ENCODE measurements at places on chromosomes 4 and X. TPM values are rescaled to one million over a fixed set of nuclear protein-coding genes. Genes with fewer than 3 reads are reported as not detected.
A peak's percentile ranks its signal among the peaks of the same experiment; 100 is the strongest.

The JADE3 gene
- total RNA-seq: 0.29 TPM

The RAB28 gene
- total RNA-seq: 61.8 TPM

The RPS3A gene
- total RNA-seq: 4,097 TPM

The AVPR2 gene
- total RNA-seq: not detected

The P2RY4 gene
- total RNA-seq: not detected

The PAGE4 gene
- total RNA-seq: not detected

GRCh38 chr4:65604515-65604914 is 65.8 kb downstream of the EPHA5 start:
- no peak for DNase-seq

DNA sequence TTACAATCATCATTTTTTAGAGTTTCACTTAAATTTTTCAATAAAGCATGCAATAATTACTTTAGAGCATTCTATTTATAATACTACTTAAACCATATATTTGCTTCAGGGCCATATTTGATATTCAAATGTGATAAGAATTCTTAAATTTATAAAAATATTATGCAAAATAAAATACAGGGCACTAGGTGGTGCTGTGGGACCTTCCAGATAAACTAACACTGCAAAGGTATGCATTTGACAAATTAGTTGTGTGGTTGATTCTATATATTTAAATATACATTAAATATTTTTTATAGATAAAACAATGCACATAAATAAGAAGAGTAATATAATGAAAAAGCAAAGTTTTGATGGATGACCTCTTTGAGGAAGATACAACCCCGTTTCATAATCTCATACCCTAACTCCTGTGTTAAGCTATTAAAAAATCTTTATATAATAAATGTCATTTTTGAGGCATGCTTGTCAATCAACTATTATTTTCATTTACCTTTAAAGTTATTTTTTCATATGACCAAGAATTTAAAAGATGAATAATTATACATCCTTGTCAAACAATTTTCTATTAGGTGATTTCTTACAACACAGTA is 128.4 kb downstream of the REELD1 start:
- peak; percentile 88 for DNase-seq

- no peak for DNase-seq
Measured at GRCh38 chr4:165502916-165503907, 124.4 kb downstream of the CPE start.

DNA sequence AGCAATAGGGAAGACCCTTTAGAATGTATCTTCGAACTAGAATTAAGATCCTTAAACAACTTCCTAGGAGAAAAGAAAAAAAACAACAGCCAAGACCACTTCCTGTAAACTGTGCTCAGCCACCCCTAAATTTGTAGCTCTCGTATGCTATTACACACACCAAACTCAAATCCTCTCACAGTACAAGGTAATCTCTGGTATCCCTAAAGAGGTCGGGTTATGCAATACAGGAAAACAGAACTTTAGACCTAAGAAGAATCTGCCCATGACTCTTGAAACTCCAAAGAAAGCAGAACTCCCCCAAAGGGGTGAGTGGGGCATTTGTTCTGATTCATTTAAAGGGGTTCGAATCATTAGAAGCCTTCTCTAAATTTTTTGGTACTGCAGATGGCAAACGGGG is 170.9 kb upstream of the CASK start:
- DNase-seq: no peak

DNA sequence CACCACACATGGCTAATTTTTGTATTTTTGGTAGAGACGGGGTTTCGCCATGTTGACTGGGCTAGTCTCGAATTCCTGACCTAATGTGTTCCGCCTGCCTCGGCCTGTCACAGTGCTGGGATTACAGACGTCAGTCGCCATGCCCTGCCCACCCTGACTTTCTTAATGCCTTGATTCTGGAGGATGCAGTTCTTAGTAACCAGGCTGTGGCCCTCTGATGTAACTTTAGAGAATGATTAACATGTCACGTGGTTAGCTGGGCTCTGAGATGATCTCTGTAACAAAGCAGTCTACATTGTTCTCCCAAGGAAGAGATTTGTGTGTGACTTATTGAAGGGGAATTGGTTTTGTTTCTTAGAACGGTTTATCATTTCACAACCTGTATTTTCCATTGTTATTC is 30.6 kb downstream of the ANK2 start:
- DNase-seq: no peak

- no peak for DNase-seq
Measured at GRCh38 chr4:26105815-26106699, 192.0 kb downstream of the SMIM20 start.

GRCh38 chr4:99457270-99457669 is 22.1 kb upstream of the ADH7 start:
- peak; percentile 47 for DNase-seq

GRCh38 chrX:40637687-40638086 is 9.7 kb downstream of the CXorf38 start:
- DNase-seq: no peak

DNA sequence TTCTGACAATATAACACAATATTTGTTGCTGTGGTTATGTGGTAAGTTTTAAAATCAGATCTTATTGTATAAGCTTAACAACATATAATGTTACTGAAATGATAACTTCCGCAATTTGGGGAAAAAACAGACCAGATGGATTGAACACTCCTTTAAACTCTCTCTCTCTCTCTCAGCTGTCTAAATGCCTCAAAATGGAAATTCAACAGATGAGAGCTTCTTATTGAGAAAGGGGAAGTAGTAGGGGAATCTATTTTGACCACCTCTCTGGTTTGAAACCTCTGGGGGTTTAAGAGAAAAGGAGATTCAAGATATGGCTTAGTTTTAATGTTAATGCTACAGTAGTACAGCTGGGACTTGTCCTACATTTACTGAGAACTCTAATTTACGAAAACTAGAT is 40.3 kb downstream of the DMD start:
- peak; percentile 92 for DNase-seq

GRCh38 chr4:55964046-55964445 is 15.3 kb downstream of the CEP135 start:
- DNase-seq: no peak

DNA sequence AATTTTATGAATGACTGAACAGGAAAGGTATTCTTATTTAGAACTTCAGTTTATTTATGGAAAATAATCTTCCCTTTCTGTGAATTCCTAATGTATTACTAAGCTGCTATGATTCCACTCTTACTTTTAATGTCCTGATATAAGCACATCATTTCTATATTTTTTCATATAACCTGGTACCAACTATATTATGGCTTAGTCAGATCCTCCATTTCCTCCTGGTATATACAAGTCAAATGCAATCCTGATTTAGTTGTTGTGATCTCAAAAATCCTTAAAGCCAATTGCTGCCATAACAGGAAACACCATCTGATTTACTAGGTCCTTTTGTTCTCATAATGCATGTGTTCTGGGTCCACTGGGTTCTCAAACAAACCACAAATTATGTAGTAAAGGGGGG is 26.8 kb downstream of the TRMT2B start:
- no peak for DNase-seq

- DNase-seq: no peak
Measured at GRCh38 chr4:123265443-123265842, 131.2 kb upstream of the SPRY1 start.

DNA sequence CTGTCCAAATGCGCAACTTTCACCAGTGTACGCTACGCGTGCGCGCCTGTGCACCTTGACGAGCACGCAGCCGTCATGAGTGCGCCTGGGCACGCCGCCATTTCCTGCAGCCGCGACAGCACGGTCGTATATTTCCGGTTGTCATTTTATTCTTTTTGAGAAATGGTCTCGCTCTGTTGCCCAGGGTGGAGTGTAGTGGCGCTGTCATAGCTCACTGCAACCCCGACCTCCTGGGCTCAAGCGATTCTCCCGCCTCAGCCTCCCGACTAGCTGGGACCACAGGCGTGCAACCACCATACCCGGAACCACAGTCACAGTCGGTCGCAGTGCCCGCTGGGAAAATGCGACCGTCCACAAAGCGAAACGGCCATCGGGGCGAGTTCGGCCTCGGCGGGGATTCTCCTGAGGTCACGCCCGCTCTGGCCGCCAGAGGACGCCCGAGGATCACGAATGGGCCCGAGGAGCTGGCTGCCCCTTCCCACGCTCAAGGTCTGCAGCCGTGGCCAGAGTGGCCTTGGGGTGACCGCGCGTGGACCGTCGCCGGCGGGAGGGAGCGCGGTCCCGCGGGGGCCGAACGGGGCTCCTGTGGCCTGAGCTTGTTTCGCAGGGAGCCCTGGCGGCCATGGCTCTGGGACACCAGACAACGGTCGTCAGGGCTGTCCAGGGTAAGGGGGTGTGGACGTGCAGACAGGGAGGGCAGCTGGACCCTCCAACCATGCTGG is 23.7 kb upstream of the PNMA3 start:
- DNase-seq: peak; percentile 82

DNA sequence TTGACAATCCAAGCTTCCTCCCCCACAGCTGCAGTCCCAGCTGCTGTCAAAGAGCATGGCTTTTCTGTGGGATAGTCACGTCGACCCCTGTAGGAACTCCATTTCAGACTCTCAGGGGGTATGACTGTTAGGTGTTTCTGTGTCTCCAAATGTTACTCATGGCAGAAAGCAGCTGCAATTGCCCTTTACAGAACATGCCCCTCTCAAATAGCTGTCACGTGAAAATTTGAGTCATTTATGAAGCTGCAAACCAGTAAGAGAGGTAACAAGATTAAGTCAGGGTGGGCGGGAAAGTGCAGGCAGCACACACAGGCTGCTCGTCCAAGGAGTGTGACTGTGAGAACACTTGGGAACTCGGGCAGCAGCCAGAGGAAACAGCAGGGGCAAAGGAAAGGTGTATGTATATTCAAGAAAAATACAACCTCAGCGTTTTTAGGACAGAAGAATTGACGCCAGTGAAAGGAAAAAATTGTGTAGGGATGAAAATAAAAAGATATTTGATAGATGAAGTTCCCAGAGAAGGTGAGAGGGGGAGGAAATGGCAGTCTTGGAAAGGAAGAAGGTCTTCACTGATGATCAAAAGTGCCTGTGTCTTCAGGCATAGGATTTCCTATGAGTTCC is 66.5 kb upstream of the TMEM184C start:
- DNase-seq: no peak

GRCh38 chrX:48751343-48751742 is 10.2 kb upstream of the GLOD5 start:
- no peak for DNase-seq

- no peak for DNase-seq
Measured at GRCh38 chr4:9979101-9979701, 42.1 kb downstream of the SLC2A9 start.

DNA sequence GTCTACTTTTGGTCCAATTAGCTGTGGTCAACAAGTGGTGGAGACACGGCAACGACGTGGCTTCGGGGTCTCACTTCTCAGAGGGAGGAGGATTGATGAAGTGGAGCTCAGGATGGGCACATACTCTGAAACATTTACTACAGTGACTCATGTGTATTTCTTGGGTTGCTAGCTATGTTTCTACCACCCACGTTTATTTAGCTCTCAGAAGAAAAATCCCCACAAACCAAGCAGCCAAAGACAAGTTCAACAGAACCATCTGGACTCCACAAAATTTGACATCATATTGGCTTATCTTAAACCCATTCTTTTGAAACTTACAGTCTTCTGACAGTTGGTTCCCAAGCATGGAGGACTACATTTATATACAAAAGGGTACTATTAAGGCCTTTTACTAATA is 158.0 kb downstream of the CBLL2 start:
- no peak for DNase-seq

DNA sequence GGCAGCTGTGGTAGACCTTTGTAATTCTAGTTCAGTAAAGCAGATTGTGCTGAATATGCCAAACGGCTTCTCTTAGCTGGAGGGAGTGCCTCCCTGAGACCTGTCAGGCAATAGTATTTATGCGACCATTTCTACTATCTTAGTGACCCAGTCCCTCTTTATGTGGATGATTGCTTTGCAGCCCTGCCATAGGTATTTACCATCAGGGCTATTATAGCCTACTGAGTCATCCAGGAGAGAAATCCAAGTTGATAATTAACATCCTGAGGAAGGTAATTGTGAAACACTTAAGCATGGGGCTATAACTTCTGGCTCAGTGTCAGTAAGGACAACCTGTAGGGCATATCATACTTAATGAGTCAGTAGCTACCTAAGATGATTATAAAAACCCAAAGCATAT is 103.9 kb upstream of the MAOA start:
- DNase-seq: no peak

DNA sequence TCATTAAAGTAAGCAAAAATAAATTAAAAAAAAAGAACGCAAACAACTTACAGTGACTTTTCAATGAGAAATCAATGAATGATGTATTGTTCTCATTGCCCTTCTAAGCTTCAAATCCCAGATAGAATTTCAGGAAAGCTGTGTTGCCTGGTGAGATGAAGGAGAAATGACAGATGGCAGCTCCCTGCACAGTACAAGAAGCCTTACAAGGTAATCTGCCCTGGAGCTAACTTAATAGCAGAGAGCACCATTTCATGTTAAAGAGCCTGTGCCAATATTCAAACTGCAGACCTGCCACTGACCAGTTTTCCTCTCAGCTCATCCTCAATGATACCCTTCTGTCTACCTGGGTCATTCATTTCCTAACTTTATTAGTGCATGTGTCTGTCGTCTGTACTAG is 54.0 kb downstream of the GC start:
- no peak for DNase-seq

GRCh38 chr4:6526156-6526555 is 48.8 kb upstream of the MAN2B2 start:
- no peak for DNase-seq

DNA sequence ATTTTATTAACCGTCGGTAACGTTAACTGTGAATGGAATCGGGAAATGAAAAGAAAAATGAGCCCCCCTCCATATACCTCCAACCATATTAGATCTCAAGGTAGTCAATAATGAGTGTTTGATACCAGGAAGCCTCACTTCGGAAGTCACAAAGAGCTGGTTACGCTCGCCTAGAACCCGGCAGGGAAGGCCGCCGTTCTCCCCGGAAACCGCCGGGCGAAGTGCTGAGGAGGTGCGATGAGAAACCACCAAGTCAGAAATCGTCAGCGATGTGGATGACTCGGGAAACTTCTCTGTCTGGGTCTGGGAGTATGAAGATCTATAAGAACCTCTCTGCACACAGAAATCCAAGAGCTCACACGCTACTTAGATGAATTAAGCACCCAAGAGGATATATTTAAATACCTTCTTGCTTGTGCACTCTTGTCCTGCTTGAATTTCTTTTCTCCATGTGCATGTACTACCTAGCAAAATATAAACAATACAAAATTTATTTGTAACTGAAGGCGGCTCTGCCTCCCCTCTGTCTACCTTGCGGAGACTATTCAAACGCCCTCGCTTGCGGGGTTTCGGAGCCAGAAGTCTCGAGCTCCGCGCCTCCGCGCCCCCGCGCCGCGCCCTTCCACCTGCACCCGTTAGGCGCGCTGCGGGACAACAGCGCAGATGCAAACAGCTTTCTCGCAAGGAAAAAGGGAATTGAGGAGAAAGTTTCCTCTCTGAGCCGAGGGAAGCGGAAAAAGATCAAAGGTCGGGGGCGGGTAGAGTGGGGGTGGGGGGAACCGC is 17.8 kb downstream of the NKX6-1 start:
- no peak for DNase-seq

GRCh38 chr4:137067735-137068134 is 464.6 kb downstream of the PCDH18 start:
- no peak for DNase-seq
